ENCODE measurements at places on chromosomes 5 and 9.

- no peak for DNase-seq
These were observed 19.2 kb upstream of the CD180 start for GRCh38 chr5:67215519-67216471.

DNA sequence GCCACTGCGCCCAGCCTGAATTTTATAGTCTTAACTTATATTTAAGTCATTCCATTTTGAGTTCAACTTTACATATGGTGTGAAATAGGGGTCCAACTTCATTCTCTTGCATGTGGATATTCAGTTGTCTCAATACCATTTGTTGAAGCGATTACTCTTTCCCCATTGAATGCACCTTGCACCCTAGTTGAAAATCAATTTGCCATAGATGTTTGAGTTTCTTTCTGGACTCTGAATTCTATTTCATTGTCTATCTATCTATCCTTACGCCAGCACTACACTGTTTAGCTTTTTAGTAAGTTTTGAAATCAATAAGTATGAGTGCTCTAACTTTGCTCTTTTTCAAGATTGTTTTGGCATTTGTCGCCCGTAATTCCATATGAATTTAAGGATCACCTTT lies 49.8 kb downstream of the TMOD1 start:
- DNase-seq: no peak

- DNase-seq: no peak
These were observed 69.7 kb upstream of the DAPK1 start for GRCh38 chr9:87427851-87428506.

- no peak for DNase-seq
These were observed 45.8 kb upstream of the IFNK start for GRCh38 chr9:27478322-27478721.

DNA sequence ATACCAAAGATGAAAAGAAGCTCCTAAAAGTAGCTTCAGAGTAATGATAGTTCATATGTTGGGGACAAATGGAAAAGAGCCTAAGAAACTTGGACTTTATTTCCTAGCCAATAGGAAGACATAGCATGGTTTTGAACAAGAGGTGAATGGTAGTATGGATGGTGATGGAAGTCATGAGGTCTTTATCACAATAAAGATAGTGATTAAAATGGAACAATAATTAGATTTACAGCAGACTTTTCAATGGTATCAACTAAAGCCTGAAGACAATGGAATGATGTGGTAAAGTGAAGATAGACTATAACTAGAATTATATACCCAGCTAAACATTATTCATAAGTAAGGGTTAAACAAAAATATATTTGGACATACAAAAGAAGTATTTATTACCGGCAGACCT lies 131.2 kb downstream of the RAB3C start:
- no peak for DNase-seq

GRCh38 chr5:1380011-1380817 lies 35.3 kb upstream of the CLPTM1L start:
- DNase-seq: peak; percentile 46

DNA sequence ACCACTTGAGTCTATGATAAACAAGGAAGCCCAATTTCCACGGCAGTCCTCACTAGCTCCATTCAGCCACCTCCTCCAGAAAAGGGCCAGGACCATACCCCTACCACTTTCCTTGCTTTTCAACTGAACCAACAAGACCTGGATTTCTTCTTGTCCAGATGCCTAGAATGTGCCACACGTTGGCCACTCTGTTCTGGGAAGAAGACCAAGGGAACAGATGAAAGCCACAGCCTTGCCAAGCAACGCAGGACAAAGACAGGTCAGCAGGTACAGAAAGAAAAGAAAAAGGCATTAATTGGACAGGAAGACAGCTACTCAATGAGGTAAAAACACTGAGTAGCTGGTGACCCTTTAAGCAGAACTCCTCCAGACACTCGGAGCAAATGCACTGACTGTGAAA lies 2.2 kb downstream of the CCNJL start:
- DNase-seq: no peak

- no peak for DNase-seq
These were observed 248.1 kb upstream of the TAS2R1 start for GRCh38 chr5:9878206-9878605.

- DNase-seq: no peak
These were observed 252.7 kb upstream of the IL12B start for GRCh38 chr5:159582756-159583541.

- no peak for DNase-seq
These were observed 24.3 kb downstream of the LHX6 start for GRCh38 chr9:122204491-122204890.

DNA sequence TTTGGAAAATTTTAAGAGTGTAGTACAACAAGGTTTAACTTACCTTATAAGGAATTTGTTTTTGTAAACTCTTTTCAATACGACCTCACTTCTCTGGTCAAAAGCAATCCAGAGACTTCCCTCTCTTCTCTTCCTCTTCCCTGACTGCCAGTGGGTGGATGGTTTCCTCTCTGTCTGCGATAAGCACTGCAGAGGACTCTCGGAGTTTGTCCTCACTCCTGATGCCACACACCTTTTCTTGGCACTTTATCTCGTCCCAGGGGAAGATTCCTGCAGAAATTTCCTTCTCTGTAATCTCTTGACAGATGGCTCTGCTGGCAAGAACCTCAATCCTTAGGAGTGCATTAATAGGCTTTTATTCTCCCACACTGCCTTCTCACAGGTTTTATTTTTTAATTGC lies 641.6 kb downstream of the NR2F1-AS1 start:
- no peak for DNase-seq

- no peak for DNase-seq
These were observed 83.9 kb downstream of the PTPN3 start for GRCh38 chr9:109414125-109414785.
